NCI-H226 (cell line): ENCODE measurements at places on chromosomes 7 and 10.

GRCh38 chr10:82874671-82875070 lies 999.7 kb downstream of the NRG3 start:
- DNase-seq: no peak

GRCh38 chr10:49162761-49163310 lies 25.4 kb downstream of the TMEM273 start:
- DNase-seq: no peak

DNA sequence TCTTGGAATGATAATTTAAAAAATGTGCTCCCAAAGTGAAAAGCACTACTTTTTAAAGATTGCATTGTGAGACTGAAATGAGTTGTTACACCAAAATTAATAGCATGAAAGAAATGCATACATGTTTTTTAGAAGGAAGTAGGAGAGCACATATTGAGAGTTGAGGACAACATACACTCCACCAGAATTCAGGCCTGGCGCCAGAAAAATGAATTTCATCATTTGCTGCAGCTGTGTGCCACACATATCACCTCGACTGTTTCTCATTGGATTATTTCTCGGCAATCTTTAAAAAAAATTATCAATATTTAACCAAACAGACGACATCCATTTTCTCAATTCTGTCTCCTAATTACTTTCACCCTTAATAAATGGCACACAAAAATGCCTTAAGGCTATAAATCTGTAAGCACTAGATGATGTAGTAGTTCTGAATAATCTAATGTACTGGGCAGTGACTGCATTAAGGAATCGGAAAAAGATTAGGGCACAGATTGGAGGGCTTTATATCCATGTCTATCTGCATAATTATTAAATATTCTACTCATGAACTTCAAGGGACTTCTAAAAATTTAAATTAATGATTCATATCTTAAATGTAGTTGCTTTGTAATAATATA lies 590.4 kb downstream of the NXPH1 start:
- no peak for DNase-seq

DNA sequence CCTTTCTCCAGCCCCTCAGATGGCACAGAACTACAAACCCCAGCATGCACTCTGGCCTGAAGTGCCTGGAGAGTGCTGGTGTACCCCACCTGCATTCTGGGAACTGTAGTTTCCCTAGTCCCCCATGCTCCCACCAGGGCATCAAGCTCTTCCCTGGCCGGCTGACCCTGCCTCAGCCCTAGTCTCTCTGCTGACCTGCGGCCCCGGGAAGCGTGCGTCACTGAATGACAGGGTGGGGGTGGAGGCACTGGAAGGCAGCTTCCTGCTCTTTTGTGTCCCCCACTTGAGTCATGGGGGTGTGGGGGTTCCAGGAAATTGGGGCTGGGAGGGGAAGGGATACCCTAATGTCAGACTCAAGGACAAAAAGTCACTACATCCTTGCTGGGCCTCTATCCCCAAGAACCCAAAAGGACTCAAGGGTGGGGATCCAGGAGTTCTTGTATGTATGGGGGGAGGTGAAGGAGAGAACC lies 2.1 kb downstream of the NOS3 start:
- no peak for DNase-seq

GRCh38 chr10:561721-562120 lies 127.7 kb downstream of the DIP2C start:
- no peak for DNase-seq

DNA sequence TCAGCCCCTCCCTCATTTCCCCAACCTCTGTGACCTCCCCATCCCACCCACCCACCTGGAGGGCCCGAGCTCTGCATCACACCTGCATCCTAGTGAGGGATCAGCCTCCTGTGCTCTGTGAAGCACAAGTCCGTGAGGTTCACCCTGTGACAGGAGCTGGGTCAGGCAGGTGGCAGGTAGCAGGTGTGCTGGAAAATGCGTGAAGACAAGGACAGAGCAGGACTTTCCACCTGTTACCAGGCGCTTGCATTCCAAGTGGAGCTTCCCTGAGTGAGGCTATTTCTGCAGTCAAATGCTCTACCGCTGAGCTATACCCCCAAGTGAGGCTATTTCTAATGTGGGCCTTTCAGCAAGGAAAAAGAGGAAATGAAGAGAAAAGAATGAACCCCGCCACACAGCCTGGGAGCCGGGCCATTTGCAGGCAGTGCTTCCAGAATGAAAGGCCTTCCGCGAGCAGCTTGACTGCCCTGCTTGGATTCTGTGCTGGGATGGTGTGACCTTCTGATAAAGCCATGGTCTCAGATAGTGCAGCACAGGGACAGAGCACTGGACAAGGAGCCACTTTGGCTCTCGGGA lies 13.3 kb upstream of the CPXM2 start:
- DNase-seq: no peak

DNA sequence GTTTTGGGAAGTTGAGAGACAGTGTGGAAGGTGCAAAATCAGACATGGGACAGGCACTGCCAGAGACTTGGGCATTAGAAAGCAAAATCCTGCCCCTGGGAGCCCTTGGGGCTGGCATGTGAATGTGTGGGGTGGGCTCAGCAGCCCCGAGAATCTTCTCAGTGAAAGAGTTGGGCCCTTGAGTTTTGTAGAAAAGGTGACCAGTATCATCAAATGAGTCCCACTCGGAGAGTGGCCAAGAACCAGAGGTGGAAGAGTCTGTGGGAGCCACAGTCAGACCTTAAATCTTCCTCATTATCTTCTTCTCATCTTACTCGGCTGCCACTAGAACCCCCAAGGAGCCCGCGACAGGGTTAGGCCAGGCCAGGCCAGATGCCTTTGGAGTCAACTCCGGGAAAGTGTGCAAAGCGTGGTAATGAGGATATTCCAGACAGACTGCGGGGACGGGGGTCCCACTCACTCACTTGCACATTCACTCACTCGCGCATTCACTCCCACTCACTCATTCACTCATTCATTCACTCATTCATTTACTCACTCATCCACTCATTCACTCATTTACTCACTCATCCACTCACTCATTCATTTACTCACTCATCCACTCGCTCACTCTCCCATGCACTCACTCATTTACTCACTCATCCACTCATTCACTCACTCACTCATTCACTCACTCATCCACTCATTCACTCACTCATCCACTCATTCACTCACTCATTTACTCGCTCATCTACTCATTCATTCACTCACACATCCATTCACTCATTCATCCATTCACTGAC lies 74.9 kb downstream of the CARD11 start:
- DNase-seq: no peak

GRCh38 chr10:71750124-71750841 lies 23.0 kb downstream of the VSIR start:
- no peak for DNase-seq

DNA sequence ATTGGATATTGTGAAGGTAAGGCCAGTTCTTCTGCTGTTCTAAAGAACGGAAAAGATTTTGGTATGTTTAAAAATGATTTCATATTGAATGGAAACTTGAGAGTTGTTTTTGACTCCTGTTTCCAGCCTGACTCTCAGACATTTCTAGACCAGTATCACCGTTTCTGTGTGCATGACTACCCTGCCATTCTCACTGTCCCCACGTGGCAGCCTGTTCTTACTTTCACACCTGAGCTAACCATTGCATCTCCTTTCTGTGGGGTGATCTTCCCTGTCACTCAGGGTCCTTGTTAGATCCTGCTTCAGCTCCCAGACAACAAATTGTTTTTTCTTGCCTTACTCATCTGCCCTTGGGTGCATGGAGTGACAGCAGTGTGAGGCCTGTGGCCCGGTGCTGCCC lies 38.9 kb downstream of the GLRX3 start:
- no peak for DNase-seq

- DNase-seq: no peak
These were observed 38.9 kb upstream of the TOMM7 start for GRCh38 chr7:22861576-22861975.

- no peak for DNase-seq
These were observed 794.5 kb upstream of the CELF2 start for GRCh38 chr10:10223131-10223530.

DNA sequence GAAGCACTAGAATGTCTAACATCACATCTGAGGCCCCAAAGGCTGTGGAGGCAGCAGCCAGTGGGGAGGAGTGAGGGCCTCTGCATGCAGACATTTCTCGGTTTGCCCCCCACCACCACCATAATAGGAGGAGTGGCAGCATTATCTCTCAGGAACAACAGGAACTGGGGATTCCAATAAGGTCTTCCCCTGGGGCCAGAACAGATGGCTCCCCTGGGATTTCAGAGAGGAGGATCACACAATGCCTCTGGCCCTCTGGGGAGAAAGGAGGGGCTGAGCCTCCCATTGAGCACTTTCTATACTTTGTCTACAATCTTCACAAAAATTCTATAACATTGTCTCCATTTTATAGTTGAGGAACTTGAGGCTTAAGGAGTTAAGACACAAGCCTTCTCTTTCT lies 61.1 kb downstream of the GRID1 start:
- DNase-seq: no peak

DNA sequence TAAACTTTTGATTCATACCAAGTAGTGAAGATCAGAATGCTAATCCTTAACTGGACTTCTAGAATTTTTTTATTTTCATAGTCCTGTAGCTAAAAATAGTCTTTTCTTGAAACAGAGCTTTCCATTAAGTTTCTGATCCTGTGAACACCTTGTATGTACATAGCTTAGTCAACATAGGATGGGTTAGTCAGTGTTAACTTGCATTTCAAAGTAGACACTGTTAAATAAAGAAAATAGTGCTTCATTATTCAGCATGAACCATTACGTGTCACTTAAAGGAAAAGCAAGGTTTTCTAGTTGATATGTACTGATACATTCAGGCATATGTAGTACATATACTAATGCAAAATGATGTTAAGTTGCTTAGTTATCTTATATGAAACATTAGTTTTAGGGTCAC lies 7.5 kb upstream of the HDAC9 start:
- DNase-seq: no peak

DNA sequence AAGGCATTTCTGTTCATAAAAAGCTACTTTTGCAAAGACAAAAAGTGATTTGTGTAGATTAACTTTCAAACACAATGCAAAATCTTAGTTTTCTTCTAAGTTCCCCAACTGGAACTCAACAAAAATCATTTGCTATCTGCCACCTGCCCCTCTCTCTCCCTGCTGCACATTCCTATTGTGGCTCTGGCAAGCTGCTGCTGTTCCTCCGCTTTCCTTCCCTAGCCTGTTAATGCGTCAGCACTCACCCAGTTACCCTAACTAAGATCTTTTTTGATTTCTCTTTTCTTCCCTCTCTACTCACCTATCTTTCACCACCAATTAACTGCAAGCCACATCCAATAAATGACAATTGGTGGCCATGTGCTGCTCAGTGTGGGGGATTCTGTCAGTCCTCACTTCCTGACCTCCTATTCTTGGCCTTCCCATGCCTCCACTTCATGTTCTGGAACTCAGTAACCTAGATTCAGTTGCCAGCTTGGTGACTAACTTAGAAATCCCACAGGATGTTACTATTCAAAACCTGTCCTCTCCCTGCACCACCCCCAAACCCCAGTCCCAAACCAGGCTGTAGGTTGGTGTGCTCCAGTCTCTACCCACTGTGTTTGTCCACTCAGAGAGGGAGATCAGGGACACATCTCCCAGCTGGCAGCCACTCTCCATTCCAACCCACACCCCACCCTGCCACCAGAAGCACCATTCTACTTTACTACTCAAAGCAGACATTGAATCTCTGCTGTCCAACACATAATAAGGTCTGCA lies 140.2 kb upstream of the CTTNBP2 start:
- DNase-seq: no peak

DNA sequence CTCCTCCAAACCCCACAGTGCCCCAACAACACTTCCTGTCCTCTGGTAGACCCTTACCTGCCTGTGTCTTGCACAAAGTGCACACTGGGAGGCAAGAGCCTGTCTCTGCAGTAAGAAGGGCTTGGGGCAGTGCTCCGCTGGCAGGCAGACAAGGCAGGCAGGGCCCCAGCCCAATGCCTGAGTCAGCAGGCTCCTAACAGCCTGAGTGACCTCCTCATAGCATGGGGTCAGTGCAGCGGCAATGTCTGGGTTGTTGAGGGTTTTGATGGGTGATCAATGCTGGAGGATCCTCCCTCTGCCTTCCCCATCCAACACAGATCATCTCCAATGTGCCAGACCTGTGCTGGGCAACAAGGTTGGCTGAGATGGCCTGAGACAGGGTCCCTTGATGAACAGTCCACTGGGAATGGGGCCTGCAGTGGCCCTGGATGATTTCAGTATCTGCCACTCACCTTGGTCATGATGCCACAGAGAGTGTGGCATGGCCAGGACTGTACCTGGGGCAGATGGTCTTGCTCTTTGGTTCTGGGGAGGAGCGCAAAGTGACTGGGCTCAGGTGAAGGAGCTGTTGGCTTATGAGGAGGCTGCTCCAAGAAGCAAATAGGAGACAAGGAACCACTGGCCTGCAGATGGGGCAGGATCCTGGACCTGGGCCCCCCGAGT lies 55.6 kb upstream of the CAMK2B start:
- DNase-seq: no peak

DNA sequence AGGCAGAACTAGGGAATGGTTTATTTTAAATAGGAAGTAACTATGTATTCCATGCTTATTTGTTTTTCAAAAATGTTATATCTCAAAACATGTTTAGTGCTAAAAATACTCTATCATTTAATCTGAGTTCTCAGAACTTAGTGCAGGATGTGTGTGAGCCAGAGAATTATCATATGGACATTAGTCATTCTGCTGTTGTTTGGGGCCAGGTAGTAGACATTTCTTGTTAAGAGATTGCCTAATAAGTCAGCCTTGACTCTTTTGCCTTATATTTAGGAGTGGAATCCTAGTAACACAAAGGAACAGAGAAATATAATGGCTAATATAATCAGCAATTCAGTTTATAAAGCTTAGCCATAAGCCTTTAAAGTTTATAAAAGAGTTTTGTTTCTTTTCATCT lies 149.8 kb downstream of the CCSER2 start:
- DNase-seq: peak; percentile 25

- no peak for DNase-seq
These were observed 177.7 kb downstream of the GNAT3 start for GRCh38 chr7:80334196-80334595.

DNA sequence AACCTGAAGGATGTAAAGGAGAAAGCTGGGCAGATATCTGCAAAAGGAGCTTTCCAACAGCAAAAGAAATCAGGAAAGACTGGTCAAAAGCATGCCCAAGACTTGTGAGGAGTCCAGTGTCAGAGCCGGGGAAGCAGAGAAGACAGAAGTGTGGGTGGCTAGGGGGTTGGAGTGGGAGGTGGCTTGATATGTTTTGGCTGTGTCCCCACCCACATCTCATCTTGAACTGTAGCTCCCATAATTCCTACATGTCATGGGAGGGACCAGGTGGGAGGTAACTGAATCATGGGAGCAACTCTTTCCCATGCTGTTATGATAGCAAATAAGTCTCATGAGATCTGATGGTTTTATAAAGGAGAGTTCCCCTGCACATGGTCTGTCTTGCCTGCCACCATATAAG lies 84.9 kb downstream of the INHBA start:
- DNase-seq: no peak

DNA sequence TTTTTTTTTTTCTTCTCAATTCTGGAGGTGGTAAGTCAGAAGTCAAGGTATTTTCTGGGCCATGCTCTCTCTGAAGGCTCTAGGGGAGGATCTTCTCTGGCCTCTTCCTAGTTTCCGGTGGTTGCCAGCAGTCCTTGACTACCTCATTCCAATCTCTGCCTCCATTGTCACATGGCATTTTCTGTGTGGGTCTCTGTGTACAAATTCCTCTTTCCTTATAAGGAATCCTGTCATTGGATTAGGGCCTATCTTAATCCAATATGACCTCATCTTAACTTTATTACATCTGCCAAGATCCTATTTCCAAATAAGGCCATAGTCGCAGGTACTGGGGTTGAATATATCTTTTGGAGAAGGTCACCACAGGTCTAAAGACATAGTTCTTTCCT lies 129.3 kb upstream of the PRR15 start:
- DNase-seq: no peak

- DNase-seq: no peak
These were observed 57.2 kb downstream of the JAKMIP3 start for GRCh38 chr10:132122939-132123445.

- DNase-seq: no peak
These were observed 53.4 kb downstream of the TMEM209 start for GRCh38 chr7:130151591-130152492.
